ENCODE measurements at places on chromosomes 3 and 15.
A peak's percentile ranks its signal among the peaks of the same experiment; 100 is the strongest.

GRCh38 chr15:66603301-66604179 is 37.7 kb upstream of the LCTL start:
- DNase-seq, result peak; percentile 64

DNA sequence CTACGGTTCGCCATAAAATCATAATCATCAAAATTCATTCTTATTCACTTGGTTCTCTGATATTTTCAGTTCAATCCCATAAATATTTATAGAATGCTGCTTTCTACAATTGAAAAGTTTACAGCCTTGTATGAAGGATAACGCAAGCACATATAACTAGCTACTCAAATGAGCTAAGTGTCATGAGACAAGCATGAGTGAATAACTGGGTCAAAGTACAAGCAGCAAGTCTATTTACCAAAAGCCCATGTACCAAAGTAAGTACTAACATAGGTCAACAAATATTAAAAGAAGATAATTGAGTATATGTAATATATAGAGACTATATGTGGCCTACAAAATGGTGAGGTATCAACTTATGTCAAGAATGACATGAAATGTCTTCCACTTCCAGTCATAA is 596.6 kb downstream of the GBE1 start:
- no peak for DNase-seq

DNA sequence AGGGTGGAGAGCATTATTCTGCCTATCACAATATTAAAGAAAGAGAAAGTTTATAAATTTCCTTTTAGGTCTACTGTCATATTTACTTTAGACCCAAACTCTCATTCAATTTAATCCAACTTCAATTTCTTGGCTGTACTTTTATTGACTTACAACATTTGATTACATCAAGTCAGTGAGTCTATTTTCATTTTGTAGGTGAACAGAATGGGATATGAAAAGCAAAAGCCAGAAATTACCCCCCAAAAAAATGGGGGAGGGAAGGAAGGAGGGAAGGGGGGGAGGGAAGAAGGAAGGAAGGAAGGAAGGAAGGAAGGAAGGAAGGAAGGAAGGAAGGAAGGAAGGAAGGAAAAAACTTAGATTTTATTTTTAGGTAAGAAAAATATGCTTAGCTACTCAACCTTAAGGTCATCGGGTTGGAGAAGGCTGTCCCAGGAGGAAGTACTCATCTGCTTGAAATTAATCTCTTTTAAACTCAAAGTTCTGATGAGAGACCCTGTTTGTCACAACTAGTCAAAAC is 320.1 kb upstream of the ATP11B start:
- no peak for DNase-seq

- peak; percentile 71 for DNase-seq
Observed at GRCh38 chr3:149507491-149508324, 33.2 kb downstream of the TM4SF4 start.

DNA sequence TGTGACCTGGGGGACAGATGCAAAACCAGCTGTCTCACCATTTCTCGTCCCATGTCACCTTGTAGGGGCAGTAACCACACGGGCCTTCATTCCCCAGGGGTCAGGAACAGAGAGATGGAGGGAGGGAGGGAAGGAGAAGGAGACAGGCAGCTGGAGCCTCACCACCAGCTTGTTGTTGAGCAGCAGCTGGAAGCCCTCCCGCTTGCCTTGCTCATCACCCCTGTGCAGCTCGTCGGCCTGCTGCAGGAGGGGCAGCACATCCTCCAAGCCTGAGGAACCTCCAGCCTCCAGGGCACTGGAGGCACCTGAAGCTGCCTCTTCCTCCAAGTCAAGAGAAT is 10.3 kb downstream of the RMDN3 start:
- DNase-seq, result no peak

DNA sequence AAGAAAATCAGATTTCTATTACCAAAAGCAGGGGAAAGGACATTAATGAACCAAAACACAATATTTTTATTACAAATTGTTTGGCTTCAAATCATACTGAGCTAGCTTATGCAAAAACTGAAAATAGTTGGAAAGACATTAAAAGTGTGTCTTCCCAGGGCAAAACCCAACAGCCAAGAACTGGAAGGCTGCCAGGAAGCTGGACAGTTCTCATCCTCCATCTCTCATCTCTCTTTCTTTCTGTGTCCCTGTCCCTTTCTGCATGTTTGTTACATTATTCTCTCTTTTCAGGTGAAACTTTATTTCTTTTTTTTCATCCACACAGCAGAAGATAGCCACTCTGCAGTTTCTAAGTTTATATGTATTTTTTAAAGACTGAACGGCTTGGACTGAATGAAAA is 41.1 kb upstream of the SNTN start:
- DNase-seq, result no peak

- no peak for DNase-seq
Observed at GRCh38 chr3:100873611-100874010, 119.6 kb downstream of the ABI3BP start.

GRCh38 chr15:87461631-87462030 is 794.9 kb downstream of the NTRK3 start:
- peak; percentile 14 for DNase-seq

DNA sequence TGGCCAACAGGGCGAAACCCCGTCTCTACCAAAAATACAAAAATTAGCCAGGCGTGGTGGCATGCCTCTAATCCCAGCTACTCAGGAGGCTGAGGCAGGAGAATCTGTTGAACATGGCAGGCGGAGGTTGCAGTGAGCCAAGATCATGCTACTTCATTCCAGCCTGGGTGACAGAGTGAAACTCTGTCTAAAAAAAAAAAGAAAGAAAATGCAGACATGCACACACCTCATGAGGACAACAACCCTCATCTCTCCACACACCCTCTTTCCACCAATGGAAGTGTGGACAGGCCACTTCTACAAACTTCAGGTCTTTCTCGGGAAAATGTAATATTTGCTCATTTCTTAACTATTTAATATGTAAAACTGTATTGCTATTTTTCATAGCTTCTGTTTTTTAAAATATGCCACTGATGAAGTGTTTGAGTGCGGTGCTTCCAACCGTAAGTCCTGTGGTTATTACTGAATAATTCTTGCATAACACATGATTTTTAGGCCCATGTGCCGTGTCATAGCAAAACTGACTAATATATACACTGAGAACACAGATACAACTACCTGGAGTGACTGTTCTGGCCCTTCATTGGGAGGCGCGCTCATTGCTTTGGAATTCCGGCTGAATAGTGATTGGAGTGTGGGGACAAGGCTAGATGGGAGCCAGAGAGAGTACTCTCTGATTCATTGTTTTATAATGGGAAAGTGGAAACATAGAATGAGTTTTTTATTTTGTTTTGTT is 23.1 kb downstream of the LRRC31 start:
- peak; percentile 87 for DNase-seq

Measured in cardiac fibroblast (primary cell).